BJ (cell line): ENCODE measurements at places on chromosomes 7 and 10. TPM values are rescaled to one million over a fixed set of nuclear protein-coding genes. Genes with fewer than 3 reads are reported as not detected.

GRCh38 chr10:52786098-52786497, 13.5 kb upstream of the MBL2 start:
- DNase-seq: no peak

- DNase-seq: no peak
These were observed 33.1 kb downstream of the KAT6B start for GRCh38 chr10:74859546-74859945.

DNA sequence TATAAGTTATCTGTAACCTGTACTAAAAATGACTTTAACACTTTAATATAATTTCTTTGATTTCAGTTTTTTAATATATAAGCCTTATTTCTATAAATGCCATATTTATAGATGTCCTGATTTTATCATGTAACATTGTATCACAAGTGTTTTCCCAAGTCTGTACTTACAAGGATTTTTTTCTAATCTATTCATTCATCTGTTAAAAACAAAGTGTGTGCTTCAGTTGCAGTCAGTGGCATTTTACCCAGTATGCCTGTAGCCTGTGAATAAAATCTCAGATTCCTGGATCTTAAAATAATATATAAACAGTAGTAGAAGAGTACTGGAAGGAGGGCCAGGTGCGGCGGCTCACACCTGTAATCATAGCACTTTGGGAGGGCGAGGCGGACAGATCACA, 17.4 kb downstream of the PRKRIP1 start:
- DNase-seq: no peak

DNA sequence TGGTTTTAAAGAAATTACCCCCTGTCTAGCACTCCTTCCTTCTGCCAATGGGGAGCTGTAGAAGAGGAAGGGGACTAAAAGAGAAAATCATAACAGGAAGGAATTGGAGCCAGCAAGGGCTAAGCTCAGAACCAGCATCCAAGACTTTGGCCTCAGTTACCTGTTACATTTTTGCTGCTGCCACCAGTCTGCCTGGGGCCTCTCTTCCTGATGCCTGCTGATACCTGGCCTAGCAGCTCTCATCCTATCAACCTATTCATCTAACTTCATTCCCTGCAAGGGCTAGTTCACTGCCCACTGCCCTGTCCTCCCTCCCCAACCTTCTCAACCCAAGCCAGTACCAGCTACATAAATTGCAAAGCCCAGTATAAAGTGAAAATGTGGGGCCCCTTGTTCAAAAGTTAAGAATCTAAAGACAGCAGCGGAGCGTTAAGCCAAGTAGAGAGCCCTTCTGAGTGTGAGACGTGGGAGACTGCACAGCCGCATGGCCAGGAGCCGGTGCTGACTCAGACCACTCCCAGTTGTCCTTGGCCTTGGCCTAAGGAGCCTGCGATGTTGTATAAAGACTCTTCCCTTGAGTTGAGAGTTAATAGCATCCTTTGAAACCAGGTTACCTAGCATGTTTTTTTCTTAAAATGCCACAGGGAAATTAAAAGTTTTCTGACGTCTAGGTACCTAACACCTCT, 13.2 kb upstream of the AOC1 start:
- DNase-seq: no peak

DNA sequence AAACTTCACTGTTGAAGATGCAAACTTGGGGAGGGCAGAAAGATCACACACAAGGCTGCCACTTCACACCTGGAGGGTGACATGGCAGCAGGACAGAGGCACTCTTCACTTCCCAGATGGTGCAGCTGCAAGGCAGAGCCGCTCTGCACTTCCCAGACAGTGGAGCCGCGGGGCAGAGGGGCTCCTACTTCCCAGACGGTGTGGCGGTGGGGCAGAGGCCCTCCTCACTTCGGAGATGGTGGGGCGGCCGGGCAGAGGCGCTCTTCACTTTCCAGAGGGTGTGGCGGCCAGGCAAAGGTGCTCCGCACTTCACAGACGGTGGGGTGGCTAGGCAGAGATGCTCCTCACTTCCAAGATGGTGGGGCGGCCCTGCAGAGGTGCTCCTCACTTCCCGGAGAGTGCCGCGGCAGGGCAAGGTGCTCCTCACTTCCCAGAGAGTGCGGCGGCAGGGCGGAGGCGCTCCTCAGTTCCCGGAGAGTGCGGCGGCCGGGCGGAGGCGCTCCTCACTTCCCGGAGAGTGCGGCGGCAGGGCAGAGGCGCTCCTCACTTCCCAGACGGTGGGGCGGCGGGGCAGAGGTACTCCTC, 58.3 kb upstream of the PPP1R9A start:
- DNase-seq: no peak

- DNase-seq: no peak
These were observed 72.8 kb upstream of the MPP7 start for GRCh38 chr10:28375399-28376354.

NXPH1 gene
- not detected in 2 replicates for polyA plus RNA-seq

CALCR gene
- polyA plus RNA-seq: not detected in 2 replicates
